Stimulated activated CD4-positive, alpha-beta T cell treated with anti-CD3 and anti-CD28 coated beads, TNF-alpha, amount 100 ng/mL, for 1 hour (primary cell): ENCODE measurements at places on chromosomes 6 and 20.

DNA sequence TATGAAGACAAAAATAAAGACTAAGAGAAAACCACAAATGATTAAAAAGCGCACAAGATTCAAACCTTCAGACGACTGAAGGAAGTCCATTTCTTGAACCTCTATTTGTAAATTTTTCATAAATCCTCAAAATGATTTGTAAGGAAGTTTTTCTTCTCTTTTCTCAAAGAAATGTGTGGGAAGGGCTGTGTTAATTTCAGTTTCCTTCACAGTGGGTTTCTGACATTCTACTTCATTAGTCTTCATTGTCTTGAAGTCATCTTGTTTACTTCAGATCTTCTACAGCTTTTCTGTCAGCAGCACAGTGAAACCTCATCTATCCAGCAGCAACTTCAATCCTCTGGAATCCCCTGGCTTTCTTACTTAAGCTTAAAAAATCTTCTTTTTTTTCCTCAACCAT is 87.6 kb upstream of the MYLIP start:
- DNase-seq, result no peak

- DNase-seq, result no peak
Observed at GRCh38 chr20:51766994-51767866, 960 bp downstream of the ATP9A start.

- DNase-seq, result no peak
Observed at GRCh38 chr6:114419175-114419574, 76.4 kb upstream of the HS3ST5 start.

GRCh38 chr20:46562373-46563169 is 12.1 kb upstream of the OCSTAMP start:
- peak; percentile 11 for DNase-seq

- DNase-seq, result no peak
Observed at GRCh38 chr6:127383988-127384387, 40.6 kb upstream of the ECHDC1 start.

DNA sequence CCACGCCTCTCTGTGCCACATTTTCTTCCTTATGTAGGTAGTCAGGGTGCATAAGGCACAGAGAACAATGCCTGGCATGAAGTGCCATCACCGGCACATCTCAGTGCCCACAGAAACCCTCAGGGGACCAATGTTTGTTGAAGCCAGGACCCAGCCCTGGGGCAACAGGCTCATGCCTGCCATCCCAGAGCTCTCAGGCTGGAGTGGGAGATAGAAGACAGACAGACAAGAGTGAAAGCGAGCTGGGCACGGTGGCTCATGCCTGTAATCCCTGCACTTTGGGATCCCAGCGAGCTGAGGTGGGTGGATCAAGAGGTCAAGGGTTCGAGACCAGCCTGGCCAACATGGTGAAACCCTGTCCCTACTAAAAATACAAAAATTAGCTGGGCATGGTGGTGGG is 13.5 kb downstream of the EFCAB8 start:
- no peak for DNase-seq

GRCh38 chr6:169785566-169785965 is 34.1 kb downstream of the ERMARD start:
- no peak for DNase-seq

DNA sequence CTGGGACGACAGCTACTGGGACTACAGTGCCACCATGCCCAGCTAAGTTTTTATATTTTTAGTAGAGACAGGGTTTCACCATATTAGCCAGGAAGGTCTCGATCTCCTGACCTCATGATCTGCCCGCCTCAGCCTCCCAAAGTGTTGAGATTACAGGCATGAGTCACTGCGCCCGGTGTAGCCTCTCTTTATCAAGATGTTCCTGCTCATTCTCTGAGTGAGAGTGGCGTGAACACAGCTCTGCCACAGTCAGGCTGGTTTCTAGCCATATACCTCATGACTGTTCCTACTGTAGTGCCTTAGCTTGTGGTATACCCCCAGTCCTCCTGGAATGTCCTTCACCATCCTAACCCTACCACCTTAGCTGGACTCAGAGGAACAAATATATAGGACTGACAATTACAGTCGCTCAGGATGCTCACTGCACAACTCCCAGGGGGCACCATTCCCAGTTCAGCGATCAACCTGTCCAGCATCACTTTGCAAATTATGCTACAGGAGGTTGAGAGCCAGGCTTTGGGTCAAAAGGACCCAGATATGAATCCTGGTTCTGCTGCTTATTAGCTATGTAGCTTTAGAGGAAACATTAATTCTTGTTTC is 86.3 kb downstream of the CHMP4B start:
- no peak for DNase-seq

DNA sequence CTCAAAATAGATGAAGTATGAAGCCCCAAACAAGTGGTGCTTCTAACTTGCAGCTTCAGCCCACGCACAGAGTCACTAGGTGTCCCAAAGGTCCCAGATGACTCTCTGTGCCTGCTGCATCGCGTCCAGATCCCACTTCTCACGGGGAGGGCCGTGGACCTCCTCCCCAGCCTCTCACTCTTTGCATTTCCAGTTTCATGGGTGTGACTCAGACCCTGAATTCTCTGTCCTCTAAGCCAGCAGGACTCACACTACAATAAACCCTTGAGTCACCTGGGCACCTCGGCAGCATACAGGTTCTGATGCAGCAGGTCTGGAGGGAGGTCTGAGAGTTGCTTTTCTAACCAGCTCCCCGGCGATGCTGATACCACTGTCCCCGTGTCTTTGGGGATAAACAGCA is 114.0 kb upstream of the RIN2 start:
- no peak for DNase-seq

GRCh38 chr6:137783710-137784109 is 83.3 kb upstream of the TNFAIP3 start:
- no peak for DNase-seq

DNA sequence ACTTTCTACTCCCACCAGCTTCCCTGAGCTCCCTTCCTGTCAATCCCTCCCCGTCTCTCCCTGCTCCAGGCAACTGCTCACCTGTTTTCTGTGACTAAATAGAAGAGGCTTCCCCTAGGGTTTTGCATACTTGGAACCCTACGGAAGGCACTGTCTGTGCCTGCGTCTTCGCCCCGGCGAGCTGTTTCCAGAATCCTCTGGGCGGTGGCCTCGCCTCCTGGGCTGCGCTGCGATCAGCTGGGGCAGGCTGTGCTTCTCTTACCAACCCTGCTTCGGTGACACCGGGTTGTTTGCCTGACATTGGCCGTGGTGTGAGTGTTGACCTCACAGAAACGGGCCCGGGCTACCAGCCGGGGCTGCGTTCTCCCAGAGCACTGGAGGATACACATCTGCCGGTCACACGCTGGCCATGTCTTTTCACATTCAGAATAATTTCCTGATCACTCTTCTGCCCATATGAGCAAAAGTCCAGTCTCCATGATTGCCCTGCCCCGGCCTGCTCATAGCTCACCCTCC is 29.4 kb upstream of the CCR6 start:
- no peak for DNase-seq

DNA sequence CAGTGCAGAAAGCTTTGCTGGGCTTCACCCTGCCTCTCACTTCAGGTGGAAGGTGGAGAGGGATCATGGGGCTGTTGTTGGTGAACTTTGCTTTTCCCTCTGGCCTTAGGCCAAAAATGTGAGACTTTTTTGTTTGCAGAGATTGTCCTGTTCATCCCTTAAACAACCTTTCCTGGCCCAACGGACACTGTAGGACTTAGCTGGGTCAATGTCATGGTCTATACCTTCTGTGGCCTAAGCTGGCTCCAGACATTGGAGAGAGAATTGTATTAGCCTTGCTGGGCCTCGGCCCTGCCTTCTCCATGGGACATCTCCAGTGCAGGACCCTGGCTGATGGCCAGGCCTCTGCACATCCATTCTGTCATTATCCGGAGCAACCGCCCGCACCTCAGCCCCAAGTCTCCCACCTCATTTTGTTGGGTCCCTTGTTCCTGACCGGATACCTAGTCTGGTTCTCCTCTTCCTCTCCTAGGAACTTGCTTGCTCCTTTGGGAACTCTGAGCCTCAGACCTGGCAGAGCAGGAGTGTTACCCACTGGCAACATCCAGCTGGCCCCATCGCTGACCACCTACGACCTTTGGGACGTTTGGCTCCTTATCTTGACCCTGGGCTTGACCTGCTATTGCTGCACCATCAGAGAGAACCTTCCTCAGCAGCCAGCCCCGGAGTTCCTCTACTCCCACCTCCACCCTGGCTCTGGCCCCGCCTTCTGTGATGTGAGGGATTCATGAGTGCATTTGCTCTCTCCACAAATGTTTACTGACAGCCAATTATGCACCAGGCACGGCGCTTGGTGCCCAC is 128.2 kb downstream of the BANF2 start:
- no peak for DNase-seq

GRCh38 chr20:62402456-62403150 is 4.5 kb downstream of the CABLES2 start:
- DNase-seq, result no peak

GRCh38 chr6:124882579-124883393 is 79.5 kb upstream of the RNF217 start:
- DNase-seq, result no peak

DNA sequence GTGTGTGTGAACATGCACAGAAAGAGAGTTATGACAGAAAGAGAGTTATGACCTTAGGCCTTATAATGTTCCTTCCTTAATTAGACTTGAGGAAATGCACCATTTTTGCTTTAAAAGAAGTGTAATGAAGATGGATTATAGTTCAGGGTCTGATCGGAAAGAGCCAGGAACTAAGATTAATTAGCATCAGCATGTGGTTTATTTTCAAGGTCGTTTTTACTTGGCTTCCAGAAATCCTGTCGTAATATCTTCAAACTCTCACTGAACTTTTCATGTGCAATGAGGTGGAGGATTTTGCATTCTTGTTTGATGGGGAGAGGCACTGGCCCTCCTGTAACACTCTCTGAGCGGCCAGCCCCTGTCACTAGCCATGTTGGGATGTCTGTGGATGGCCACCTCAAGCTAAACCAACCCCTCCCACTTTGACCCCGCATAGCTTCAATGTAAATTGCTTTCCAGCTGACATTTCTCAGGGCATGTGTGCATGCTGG is 116.8 kb downstream of the CDC5L start:
- DNase-seq, result no peak

GRCh38 chr20:32183947-32184635 is 23.5 kb downstream of the PLAGL2 start:
- DNase-seq, result no peak

DNA sequence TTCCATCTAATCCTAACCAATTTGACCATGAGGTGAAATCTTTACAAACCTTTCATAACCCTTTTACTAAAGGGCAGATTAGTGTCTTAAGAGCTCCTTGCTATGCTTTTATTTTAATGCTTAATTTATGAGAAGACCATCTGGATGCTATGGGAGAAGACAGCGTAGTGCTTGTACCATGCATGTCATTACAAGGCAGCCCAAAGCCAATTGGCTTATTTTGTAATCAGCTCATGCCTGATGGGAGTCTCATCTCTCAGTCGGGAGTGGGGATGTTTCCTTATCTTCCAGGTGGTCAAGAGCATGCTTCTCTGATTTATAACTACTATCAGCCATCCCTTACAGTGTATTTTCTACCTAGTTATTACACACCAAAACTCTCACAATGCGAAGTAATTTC is 304.7 kb downstream of the FARS2 start:
- DNase-seq, result no peak
